Cerebellar nuclear complex (tissue), 1 donor: ENCODE measurements at places on chromosomes 1 and 21.

- DNase-seq: no peak
Observed at GRCh38 chr1:12457771-12458170, 160.2 kb downstream of the DHRS3 start.

DNA sequence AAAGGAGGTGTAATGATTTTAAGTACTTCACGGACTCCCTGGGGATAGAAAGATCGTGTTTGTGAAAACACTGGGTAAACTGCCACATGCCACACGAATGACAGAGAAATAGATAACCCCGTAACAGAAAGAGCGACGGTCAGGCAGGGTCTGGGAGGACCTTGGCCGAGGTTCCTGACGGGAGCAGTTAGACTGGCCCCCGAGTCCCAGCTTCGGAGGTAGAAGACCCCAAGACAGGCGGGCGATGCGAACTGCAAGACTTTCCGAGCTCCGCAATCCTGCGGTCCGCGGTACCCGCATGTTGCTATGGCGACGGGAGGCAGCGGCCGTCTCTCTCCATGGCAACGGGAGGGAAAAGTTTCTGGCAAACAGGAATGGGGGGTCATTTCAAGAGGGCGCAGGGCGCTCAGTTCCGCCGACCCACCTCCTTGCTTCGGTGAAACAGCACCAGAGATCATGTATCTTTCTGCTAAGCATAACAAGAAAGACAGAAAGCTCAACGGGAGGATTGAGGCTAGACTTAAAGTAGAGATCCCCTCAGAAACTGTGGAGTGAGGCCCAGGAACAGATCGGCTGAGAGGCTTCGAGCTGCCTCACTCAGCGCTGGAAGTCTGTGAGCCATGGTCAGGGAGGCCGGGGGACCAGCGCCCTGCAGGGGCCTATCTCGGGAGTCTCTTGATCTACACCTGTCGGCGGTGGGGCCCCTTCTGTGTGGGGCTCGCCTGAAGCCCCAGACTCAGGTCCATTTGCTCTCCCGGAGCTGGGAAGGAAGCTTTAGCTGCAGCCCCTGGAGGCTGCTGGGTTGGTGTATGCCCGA is 685 bp upstream of the SYT6 start:
- DNase-seq: no peak

DNA sequence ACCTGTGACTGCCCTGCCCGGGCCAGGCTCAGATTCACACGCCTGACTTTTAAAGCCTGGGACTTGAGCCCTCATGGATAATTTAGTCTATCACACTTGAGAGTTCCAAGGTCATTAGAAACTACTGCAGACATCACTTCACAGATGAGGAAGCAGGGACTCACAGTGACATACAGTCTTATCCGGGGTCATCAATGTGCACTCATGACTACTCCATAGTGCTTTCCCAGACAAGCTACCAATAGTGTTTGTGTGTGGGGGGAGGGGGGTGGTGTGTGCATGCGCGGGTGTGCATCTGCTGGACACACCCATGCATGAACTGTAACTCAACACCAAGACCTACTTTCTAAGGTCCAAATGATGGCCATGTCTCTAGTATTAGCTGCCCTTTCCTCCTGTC is 16.1 kb upstream of the SLC5A9 start:
- DNase-seq: no peak

DNA sequence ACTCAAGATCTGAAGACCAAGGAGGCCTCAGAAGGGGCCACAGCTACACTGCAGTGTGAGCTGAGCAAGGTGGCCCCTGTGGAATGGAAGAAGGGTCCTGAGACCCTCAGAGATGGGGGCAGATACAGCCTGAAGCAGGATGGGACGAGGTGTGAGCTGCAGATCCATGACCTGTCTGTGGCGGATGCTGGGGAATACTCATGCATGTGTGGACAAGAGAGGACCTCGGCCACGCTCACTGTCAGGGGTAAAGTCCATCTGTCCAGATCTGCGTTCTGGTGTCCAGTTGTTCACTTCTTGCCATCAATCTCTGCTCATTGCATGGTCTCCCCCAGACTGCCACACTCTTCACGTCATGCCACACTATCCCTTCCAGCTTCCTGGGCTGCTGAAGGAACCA is 90.6 kb downstream of the OBSCN start:
- DNase-seq: no peak

GRCh38 chr1:13781907-13782633 is 82.1 kb downstream of the PRDM2 start:
- DNase-seq: no peak

DNA sequence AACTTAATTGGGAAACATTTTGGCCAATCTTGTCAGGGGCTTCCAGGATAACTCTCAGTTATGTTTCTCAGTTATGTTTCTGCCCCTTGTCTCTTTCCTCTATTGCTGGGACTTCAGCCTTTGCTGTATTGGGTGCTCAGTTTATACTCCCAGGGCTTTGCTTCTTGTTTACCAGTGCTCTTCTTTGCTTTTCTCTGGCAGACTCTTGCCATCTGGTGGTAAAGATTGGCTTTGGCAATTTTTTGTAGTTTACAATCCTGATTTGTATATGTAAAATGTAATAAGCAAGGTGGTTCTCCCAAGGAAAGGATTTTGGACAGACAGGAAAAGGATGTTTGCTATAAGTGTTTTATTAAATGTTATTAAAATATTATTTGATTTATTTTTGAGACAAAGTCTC is 37.9 kb downstream of the FABP3 start:
- no peak for DNase-seq

GRCh38 chr1:114341856-114342255 is 169.1 kb downstream of the TRIM33 start:
- no peak for DNase-seq

GRCh38 chr1:79929356-79929755 is 922.8 kb upstream of the ADGRL4 start:
- DNase-seq: no peak

- peak; percentile 52 for DNase-seq
Observed at GRCh38 chr1:59107916-59108315, 189.0 kb upstream of the FGGY start.

- no peak for DNase-seq
Observed at GRCh38 chr1:51454554-51454953, 64.5 kb downstream of the EPS15 start.

DNA sequence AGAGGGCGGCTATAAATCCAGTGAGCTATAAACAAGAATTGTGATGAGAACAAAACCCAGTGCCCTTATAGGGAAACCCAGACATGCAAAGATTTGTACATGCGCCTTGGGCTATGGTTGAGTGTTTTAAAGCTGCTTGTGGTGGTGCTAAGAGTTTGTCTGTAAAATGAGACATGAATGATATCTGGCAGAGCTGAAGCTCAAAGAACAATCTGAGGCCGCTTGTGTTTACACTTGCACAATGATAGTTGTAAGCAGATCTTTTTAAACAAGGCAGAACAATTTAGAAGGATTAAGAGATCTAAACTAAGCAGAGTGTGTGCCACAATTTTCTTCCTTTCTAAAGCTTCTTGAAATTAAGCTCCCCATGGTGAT is 80.4 kb upstream of the ADAMTS5 start:
- DNase-seq: no peak

GRCh38 chr1:77548285-77548684 is 134.2 kb downstream of the ZZZ3 start:
- no peak for DNase-seq

DNA sequence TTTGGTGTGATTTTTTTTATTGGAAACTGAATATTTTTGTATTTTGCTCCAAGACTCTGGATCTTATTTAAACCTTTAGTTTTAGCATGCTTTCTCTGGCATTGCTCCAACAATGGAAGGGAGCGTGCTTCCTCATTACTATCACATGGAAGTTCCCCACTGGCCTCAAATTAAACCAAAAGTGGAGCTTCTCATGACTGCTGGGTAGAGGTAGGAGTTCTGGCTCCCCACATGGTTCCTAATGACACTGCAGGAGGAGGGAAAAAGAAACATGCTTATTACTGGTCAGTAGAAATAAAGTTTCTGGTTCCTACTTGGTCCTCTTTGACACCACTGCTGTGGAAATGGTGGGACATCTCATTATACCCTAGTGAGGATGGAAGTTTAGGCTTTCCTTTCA is 310.5 kb downstream of the PTGER3 start:
- no peak for DNase-seq
